ENCODE measurements at places on chromosomes 7 and 10. TPM values are rescaled to one million over a fixed set of nuclear protein-coding genes. Genes with fewer than 3 reads are reported as not detected.

DNA sequence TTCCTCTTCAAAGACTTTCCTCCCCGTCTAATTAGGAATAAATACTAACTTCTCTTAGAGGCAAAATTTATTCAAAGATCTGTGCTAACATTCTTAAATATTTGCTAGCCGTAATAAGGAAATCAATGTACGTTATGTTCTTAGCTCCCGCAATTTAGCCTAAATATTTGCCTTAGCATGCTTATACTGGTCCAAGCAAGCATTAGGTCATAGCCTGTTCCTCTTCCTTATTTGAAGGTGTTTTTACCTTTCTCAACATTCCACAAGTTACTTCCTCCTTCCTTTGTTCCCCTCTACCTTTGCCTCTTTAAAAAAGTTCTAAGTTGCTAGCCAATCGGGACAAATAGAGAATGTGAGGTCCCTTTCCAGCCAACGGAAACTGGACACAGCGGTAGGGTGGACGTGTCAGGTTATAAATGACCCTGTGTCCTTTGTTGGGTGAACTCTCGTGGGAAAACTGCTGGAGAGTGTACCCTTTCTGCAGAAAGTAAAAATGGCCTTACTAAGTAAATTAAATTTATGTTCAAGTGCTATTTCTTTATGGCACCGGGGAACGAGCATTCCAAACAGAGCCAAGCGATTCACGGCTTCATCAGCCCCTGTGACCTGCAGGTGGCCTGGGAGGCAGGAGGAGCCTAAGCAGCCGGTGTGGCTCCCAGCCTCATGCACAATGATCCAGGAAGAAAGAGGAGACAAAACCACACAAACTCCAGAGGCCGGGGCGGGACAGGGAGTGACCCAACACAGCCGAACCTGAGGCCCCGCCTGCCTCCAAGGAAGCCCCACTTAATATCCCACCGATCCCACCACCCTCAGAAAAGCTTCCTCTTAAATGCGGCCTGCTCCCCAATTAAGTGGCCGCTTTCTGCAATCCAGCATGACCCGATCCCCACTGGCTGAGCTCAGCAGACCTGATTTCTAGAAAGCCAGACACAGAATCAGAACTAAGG is 67.0 kb downstream of the ZRANB1 start:
- DNase-seq = no peak

GRCh38 chr7:34184466-34184865 is 279.1 kb downstream of the BMPER start:
- no peak for DNase-seq

The HIBADH gene
- total RNA-seq = 20.8 TPM

GRCh38 chr10:31098046-31098445 is 66.4 kb upstream of the ZNF438 start:
- DNase-seq = no peak

DNA sequence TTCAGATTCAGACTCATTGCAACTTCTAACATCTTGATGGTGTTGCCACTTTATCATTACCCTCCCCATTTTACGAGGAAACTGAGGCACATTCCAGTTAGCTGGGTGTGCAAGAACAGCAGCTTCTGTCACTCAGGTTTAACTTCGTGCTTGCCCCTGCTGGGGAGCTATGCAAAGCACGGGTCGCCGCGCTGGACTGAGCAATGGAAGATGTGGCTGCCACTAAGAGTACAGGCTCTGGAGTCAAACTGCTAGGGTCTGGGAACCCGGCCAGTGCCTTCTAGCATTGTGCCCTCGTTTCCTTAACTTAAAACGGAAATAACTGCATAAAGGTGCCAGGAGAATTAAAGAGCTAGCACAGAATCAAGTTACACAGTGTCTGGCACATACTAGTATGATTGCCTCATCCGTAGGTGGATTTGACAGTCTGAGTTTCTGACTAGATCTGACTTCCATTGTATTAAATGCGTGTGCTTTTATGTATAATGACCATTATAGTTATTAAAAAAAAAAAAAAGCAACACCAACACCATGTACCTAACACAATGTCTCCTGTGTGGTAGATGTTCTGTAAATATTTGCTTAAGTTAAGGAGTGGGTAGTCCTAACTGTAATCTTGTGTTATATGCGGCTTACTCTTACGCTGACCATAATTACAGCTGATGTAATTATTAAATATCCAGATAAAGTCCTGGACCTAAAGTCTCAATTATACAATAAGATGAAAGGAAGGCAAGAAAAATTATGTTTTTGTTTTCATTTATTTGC is 842 bp downstream of the ZNF22 start:
- DNase-seq = no peak

DNA sequence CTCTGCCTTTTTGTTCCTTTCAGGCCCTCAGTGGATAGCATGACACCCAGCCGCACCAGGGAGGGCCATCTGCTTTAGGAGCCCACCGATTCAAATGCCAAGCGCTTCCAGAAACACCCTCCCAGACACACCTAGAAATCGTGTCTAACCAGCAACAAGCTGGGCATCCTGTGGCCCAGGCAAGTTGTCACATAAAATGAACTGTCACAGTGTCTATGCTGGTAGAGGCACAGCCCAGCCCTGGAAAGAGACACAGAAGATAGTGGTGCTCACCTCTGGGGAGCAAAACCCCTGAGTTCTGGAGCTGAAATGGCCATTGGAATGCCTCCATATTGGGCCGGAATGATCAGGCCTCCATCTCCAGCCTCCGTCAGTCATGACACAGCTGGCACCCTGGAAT is 38.9 kb downstream of the ECHDC3 start:
- DNase-seq = no peak

- no peak for DNase-seq
These were observed 61.8 kb downstream of the ANKRD61 start for GRCh38 chr7:6092953-6093354.

DNA sequence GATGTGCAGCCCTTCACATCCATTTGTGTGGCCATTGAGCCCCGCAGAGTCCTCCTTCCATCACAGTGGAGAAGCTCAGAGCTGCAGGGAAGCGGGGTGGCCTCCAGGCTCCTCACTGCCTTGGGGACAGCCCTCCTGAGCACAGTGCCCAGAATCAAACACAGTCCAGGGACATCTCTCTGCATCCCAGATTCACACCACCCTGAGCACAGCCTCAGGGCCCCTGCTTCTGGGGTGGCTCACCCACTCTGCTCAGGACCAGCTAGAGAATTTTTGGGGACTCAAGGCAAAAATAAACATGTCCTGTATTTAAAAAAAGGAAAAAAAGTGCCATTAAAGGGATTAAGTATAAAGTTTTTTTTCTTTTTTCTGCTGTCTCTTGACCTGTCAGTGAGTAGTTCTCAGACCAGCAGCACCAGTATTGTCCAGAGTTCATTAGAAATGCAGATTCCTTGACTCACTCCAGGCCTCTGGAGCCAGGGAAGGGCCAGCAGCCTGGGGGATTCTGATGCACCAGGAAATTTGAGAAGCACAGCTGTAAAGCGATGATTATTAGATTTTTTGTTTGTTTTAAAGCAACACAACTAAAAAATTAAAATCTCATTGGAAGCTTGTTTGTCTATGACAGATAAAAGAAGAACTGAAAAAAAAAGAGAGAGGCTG is 61.6 kb downstream of the ARHGAP22 start:
- no peak for DNase-seq

- DNase-seq = no peak
These were observed 198.0 kb downstream of the CAMK1D start for GRCh38 chr10:12547301-12547771.

The OR2A2 gene
- not detected for total RNA-seq

Data from dorsolateral prefrontal cortex (tissue), 122 donors.